ENCODE measurements at places on chromosomes 3 and 15. TPM values are rescaled to one million over a fixed set of nuclear protein-coding genes. Genes with fewer than 3 reads are reported as not detected.
A peak's percentile ranks its signal among the peaks of the same experiment; 100 is the strongest.

RBP2 gene
- not detected for total RNA-seq

GRCh38 chr15:98257290-98257689 is 296.8 kb downstream of the ARRDC4 start:
- no peak for DNase-seq

DNA sequence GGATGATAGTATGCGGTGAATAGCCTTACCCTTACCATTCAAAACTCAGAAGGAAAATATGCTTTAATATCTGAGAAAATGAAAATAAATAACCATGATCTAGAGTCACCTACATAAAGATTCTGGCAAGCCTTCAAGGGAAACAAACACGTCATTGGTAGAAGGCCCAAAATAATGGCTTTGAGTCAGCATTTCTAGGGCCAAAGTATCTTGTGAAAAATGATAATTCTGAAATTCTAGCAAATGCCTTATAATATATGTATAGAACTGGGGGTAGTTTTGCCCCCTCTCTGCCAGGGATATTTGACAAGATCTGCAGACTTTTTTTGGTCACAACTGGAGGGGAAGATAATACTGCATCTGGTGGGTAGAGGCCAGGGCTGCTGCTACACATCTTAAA is 15.4 kb downstream of the PLSCR1 start:
- no peak for DNase-seq

GRCh38 chr3:133944181-133944580 is 48.5 kb upstream of the RAB6B start:
- DNase-seq: no peak

KIF23 gene
- total RNA-seq: 1.5 TPM

GPR62 gene
- 0.22 TPM for total RNA-seq

DNA sequence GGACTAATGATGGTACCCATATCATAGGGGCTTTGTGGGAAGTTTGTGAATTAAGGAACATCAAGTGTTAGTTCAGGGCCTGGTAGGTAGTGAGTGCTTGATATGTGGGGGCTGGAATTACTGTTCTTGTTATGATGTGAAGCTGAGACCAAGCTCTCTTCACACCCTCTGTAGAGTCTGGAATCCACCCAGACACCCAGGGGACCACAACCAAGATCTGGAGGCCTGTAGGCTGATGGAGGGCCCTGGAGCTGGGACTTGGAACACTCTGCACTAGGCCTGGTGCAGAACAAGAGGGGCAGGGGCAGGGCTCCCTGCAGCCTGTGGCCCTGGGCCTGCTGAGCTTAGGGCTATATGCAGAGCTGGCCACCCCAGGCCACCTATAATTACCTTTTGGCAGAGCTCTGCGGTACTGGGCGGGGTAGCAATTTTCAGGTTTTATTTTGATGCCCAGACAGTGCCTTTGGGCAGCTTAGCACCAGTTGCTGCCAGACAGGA is 13.1 kb upstream of the PRKCD start:
- DNase-seq: no peak

DNA sequence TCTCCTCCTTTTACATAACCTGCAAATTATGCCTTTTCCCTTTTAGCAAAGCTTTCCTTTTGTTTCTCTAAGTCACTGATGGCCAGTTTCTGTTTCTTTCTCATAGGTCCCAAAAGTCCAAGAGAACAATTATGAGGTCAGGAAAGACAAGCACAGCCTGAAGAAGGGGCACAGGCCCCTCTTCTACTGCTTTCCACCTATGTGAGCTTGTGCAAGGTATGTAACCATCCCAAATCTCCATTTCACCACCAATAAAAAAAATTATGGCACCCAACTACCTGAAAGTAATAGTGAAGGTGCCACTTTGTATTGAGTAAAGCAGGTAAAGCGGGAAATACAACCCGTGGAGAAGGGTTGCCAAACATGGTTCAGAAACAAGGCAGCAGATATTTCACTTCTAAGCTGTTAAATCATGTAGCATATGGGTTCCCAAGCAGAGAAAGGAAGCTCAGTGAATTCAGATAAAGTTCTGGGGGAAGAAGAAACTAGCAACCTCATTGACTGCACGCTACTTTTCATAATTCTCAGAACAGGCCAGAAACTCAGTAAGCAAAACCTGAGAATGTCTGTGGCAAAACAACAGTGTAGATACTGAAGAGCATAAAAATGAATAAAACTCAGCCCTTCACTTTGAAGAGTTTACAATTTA is 4.2 kb downstream of the PLOD2 start:
- no peak for DNase-seq

GRCh38 chr3:187843654-187844053 is 98.4 kb upstream of the BCL6 start:
- peak; percentile 69 for DNase-seq

CLDN16 gene
- total RNA-seq: not detected

GRCh38 chr3:168455814-168456213 is 360.1 kb upstream of the GOLIM4 start:
- no peak for DNase-seq

ERICH6 gene
- not detected for total RNA-seq

- DNase-seq: no peak
These were observed 8.0 kb downstream of the POC1A start for GRCh38 chr3:52146189-52146588.

LAMB2 gene
- total RNA-seq: 543 TPM

NANOGP8 gene
- not detected for total RNA-seq

FOXL2 gene
- not detected for total RNA-seq

DNA sequence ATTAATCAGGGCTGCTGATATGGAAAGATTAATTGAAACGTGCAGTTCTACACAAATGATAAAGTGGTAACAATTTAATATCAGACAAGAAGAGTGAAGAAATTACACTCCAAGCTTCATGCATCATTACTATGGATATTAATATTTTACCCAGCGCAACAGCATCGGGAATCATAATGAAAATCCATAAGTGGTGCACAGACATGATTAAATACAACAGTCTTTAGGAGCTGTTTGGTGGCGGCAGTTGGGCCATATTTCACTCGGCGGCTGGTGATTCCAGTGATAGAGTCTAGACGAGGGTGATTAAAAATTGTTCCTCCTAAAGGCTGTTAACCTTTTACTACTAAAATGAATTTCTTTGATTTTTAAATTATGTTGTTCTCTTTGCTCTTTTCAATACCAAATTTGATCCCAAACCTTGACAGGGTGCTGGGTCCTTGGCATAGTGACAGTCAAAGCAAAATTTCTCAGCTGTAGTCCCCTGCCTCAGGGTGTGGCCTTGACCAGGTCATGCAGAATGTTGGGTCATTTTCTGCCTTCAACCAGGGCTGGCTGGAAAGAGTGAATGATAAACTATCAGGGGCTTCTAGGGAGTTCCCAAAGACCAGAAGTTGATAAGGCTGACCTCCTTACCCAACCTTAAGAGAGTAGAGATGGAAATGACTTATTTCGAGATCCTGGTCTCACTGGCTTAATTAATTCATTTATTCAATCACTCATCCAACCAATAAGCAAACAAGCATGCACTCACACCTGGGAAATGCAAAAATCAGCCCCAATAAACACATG is 392.0 kb downstream of the IL20RB start:
- DNase-seq: no peak

- no peak for DNase-seq
These were observed 3.0 kb upstream of the COL8A1 start for GRCh38 chr3:99635348-99635747.

SNURF gene
- total RNA-seq: 57.8 TPM

- no peak for DNase-seq
These were observed 128.3 kb downstream of the PLCL2 start for GRCh38 chr3:17013050-17013449.

GRCh38 chr3:186492385-186492984 is 51.7 kb downstream of the CRYGS start:
- DNase-seq: no peak

EOMES gene
- total RNA-seq: 0.08 TPM

FAH gene
- 25.5 TPM for total RNA-seq

DNA sequence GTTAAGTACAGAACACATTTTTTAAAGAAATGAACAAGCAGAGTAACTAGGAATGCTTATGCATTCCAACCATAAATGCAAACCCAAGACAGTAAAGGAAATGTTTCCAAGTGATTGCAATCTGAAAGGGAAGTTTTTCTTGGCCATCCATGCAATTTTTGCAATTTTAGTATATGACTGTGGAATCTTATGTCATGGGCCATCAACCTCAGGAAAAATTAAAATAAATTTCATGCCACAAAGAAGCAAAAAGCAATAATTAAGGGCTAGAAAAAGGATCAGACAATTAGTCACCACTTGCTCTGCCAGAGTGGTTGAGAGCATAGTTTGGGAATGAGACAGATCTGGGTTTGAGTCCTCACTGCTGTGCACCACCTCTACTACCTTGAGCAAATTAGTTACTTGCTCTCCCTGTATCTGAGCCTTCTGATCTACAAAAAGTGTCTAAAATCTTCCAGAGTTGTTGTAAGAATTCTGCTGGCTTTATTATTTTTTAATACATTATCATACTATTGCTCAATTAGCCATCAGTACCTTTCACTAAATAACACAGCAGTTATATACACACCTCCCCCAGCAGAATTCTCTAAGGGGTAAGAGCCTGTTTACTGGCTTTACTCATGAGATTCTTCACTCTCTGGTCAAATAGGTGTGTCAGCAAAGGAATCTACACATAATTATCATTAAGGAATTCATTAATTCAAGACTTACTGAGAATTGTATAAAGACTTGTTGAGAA is 49.7 kb upstream of the FBN1 start:
- DNase-seq: no peak

DNA sequence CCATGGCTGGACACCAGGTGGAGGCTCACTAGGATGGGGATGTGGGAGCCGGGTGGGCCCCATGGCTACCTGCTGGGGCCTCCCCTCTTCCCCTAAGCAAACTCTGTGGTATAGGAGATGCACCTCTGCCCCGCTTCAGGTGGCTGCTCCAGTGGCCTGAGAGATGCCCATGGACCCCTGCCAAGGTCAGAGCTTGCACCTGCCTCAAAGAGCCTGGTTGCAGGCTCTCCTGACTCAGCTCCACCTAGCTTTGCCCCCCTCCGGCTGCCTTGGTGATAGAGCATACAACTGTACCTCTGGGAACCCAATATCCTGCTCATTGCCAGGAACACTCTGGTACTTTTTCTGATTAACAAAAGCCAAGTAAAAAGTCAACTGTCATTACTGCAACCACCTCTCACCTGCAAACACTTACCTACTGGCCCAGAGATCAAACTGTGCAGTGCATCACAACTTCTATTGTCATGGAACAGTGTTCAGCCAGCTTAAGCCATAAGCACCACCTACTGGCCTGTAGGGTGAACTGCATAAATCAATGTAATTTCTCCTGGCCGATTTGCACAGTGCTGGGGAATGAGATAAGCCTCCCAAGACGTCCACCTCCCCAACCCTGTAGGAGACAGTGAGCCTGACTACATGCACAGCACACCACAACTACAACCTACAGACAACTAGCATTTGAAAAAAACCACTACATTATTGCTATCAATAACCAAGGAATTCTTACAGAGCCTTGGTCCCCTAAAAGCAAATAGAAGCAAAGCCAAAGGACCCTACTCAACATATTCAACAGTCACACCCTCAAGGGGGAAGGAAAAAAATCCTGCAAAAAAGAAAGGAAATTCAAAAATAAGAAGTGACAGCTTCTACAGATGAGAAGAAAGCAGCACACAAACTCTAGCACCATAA is 352.4 kb upstream of the ARHGEF26 start:
- DNase-seq: peak; percentile 65

- DNase-seq: no peak
These were observed 1201.8 kb upstream of the EPHA6 start for GRCh38 chr3:95612611-95613010.

GRCh38 chr3:71784914-71785531 is at the start of gene PROK2:
Gene PROK2 (minus strand): TSS chr3:71785148. CDS start chr3:71785052, 96 bp downstream.
- peak; percentile 67 for DNase-seq

DNA sequence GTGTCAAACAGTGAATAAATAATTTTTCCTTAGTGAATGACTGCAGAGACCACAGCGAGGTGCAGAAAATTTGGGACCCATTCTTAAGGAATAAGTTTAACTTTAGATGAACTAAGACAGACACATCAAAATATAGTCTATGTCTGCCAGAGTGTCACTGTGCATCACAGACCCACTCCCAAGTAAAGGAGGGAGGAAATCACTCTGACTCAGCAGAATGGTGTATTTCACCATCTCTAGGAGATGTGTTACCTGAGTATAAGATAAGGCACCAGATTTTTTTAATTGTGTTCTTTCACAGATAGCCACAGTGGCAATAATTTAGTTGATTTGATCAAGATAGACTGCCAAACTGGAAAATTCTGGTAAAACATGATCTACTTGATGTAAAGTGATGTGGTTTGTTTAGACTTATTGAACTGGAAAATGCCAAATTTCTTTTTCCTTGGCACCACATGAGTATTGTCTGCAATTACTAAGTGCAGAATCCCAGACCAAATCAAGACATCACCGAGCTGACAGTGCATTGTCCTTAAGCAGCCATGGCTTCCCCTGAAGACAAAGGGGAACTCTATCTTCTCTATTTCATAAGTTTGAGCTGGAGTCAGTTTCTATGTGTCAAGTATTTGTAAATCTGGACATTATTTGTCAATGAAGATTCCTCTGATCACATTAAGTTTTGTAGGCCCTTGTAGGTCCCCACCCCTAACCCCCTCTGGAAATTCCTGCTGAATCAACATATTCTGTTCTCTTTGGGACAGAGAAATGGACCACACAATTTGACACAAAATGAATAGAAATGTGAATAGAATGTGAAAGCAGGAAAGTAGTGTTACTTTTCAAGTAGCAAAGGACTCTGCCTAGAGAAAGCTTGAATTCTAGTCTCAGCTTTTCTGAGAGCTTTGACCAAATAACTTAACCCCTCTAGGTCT is 47.6 kb downstream of the TIPARP start:
- DNase-seq: no peak

DNA sequence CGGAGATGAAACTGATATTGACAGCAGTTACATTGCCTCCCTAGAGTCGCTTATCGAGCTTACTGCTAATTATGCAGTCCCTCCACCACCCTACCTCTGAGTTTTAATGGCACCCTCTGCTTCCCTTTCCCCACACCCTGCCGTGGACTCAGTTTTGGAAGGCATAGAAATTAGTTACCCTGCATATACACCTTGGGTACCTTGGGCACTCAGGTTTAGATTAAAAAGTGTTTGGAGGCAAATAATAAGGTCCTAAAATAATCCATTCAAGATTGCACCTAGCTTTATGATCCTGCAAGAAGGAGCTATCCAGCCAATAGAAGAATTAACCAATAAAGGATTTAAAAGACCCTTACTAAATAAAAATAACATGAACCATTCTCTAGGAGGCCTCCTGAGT is 117.8 kb upstream of the AGBL1 start:
- DNase-seq: no peak

DNA sequence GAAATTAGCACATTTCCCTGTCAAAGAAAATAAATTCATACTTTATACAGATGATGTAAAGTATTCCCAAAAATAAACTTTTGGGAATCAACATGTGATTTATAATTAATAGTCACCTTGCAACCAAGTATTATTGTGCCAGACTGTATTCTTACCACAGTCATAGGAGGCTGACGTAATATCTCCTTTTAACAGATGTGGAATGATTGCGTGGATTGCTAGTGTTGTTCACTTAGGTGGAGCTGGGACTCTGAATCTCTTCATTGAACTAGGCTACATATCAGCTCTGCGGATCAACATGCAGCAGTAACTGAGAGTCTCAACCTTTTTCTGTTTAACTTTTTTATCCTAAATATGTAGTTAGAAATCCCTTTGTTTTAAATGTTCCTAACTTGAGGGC is 37.2 kb downstream of the PXK start:
- no peak for DNase-seq
